ENCODE measurements at places on chromosomes 1 and 21.

- DNase-seq = no peak
Observed at GRCh38 chr1:3439346-3440299, 14.8 kb upstream of the ARHGEF16 start.

DNA sequence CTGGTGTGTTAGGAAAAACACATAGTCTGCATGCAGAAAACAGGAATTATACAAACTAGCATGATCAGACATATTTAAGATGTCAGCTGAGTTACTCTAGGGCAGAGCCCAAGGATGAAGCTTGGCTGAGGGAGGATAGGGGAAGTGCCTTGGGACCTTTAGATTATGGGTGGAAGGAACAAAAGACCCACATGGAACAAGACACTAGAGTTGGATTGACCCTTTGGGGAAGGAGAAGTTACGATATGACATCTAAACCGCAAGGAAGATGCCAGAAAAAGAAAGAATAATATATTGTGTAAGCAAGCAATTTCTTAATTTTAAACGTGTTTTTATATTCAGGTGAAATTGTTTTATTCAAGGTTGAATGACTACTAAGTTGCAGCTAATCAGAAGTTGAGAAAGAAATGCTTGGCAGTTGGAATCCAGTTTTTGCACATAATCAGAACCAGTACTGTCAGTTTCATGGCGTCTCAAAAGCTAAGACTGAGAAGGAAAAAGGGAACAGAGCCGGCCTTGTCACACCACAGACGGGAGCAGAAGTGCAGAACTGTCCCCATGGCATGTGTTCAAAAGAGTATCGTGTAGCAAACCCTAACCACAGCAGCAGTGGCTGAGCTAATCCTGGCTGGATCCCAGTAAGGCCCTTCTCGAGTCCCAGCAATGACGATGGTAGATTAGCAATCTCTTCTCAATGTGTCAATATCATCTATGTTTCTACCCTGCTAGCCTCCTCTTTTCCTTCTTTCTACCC lies 31.2 kb upstream of the IFNAR2 start:
- DNase-seq = no peak

- peak; percentile 1 for DNase-seq
Observed at GRCh38 chr1:31064718-31065309, 703 bp downstream of the PUM1 start.

- DNase-seq = no peak
Observed at GRCh38 chr1:156080863-156081179, 1.4 kb downstream of the MEX3A start.

DNA sequence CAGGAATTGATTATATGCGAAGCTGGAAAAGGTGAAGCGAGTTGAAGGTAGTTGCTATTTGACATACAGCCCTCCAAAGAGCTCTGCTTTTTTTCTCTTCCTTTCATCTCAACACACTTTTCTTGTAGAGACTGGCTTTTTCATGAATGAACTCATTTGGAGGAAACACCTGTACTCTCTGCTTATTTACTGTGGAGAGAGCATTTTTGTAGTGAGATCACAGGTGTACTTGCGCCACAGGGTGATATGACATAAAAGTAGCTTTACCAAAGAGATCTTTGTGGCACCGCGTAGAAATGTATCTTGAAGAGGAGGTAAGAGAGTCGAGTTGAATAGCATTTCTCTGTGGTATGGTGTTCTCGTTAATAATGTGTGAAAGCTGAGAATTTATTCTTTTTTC lies 187.6 kb downstream of the VPS13D start:
- no peak for DNase-seq

DNA sequence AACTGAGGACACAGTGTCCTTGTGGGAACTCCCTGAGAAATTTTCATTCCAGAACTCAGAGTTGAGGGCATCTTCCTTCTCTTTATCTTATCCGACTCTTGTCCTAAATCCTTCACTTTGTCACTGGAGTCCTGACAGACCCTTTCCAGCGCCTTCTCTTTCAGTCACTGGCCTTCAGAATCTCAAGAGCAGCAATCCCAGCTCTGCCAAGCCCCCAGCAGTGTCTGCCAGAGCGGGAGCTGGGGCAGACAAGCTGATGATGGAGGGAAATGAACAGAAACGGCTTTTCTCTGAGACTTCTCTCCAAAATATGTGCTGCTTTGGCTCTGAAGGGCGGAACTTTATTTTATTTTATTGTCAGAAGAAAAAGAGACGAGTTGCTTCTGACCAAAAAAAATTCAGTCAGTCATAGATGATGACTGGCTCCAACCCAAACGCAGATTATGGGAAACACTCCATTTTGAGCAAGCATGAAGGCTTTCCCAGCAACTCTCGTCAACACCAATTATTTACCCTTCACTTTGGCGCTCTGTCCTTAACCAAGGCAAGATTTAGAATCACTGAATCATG lies 32.2 kb downstream of the MIS18A start:
- DNase-seq = no peak

DNA sequence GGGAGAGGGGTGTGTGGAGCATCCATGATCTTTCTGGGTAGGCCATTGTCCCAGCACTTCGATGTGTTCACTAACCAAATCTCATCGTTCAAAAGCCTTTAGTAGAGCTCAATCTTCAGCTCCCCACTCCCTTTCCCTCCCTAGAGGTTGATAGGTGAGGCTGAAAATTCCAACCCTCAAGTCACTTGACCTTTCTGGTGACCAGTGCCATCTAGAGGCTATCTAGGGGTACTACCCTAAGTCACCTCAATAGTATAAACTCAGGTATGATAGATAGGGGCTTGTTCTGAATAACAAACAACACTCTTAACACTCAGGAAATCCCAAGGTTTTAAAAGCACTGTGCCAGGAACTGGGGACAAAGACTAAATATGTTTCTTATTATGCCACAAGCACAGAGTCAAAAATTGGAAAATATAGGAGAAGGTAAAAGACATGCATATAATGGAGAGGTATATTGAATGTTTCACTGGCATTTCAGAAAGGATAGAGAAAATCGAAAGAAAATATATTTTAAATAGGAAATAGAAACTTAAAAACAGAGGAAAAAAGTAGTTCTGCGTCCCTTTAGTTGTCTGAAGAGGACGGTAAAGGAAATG lies 42.9 kb upstream of the CD53 start:
- DNase-seq = no peak

- no peak for DNase-seq
Observed at GRCh38 chr1:31154000-31154631, 85.6 kb downstream of the NKAIN1 start.

GRCh38 chr1:7694600-7695496 lies 76.2 kb upstream of the VAMP3 start:
- DNase-seq = no peak

GRCh38 chr1:19752083-19752696 lies 47.5 kb downstream of the TMCO4 start:
- no peak for DNase-seq

DNA sequence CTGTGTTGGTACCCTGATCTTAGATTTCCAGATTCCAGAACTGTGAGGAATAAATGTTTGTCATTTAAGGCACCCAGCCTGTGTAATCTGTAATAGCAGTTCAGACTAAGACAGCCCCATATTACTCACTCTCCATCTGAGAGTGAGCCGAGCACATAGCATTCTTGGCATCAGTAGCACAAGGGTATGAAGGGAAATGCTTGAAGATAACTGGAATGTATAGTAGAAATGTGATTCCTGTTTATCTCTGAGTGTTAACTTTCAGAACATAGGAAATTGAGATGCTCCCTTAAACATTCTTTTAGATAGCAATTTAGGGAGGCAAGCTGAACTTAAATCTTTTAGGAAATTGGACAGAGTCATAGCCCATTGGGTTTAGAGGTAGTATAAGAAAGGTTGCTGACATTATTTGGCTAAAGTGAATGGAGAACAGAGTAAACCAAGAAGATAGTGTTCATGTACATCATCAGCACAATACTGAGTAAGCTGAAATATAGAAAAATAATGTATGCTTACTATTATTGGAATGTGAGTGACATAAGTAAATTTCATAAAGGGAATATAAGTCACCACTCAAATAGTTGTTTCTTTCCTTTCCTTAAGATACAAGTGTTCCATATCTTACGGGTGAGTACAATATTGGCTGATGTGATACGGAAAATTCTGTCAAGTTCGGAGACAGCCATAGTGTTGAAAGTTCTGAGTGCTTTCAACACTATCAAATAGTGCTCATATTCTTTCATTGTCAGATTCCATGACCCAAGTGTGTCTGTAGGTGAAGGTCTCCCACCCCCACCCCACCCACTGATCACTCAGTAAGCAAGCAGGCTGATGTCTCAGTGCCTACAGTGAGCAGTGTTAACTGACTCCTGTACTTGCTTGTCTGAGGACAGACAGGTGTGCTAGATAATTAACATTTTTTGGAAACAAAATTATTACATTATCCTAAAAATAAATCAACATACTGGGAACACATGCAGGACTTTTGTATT lies 73.7 kb downstream of the LRRC8D start:
- DNase-seq = no peak

DNA sequence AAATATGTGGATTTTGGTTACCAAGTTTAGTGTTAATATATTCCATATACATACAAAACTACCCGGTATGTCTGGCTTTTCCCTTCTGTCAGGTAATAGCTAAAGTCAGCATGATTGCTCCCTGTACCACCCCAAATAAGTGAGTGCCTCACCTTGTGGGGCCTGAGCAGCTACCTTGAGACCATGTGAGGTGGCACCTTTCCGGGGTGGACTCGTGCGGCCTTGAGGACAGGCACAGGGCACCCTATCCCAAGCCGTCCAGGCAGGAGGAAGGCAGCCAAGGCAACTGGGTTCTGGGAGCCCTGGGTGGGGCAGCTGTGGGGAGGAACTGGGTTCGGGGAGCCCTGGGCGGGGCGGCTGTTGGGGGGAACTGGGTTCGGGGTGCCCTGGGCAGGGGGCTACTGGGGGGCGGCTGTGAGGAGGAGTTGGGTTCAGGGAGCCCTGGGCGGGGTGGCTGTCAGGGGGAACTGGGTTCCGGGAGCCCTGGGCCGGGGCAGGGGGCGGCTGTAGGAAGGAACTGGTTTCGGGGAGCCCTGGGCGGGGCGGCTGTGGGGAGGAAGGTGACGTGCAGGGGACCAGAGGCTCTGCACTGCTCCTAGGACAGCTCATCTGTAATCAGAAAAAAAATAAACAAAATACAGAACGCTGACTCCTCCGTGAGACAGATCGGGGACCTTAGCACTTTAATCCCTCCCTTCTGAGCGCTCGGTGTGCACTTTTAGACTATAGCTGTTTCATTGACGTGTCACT lies 63.3 kb downstream of the POFUT2 start:
- no peak for DNase-seq

All from activated CD8-positive, alpha-beta memory T cell treated with anti-CD3 and anti-CD28 coated beads for 4 hours (primary cell).